ENCODE measurements at places on chromosomes 6 and 20.

DNA sequence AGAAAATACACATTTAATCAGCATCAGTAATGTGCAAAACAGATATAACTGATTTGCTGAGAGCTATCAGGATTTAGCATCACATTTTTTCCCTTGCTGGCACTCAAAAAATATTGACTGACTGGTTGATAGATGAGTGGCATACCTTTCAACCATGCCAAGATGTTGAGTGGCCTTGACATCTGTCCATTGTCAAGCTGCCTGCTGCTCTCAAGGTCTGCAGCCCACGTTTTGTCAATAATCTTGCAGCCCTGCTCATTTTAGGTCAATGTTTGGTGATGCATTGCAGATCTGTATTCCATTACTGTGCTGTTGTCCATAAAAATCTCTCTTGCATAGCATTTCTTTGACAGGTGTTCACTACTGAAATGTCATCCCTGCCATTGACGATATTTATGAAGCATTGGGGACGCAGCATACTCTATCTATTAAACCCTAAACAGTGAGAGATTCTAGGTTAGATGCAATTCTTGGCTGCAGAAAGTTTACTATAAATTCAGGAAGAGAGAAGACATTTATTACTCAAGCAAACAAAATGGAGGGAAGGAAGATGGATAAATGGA, 111.6 kb downstream of the BFSP1 start:
- DNase-seq: no peak

GRCh38 chr6:36063318-36064060, 35.9 kb downstream of the MAPK14 start:
- no peak for DNase-seq

GRCh38 chr20:21234806-21235483, 68.2 kb upstream of the XRN2 start:
- DNase-seq: no peak

- no peak for DNase-seq
Measured at GRCh38 chr6:166950443-166950821, 5.9 kb downstream of the RNASET2 start.

GRCh38 chr6:16498957-16499356, 260.6 kb downstream of the GMPR start:
- DNase-seq: no peak

DNA sequence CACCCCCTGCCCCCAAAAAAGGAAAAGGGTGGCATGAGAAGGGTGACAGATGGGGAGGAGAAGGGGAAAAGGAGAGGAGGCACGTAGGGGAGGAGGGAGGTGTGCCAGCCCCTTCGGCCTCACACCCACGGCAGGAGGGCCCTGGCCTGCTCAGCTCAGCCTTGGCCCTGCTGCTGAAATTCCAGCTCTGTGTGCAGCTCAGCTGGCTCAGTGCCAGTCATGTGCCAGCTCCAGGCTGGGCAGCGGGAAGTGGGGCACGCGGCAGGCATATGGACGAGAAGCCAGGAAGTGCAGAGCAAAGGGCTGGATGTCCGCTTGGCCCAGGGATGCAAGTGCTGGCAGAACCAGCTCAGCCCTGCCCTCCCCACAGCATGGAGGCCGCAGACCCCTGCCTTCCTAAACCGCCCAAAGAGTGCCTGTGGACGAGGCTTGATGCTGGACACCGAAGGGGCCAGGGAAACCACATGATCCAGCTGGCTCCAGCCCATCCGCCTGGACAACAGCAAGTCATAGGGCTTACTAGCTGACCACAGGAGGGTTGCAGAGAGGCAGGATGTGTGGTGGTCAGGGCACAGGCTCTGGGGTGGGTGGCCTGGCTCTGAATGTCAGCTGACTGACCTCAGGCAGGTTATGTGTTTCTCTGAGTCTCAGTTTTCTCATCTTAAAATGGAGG, 60.2 kb downstream of the NOL4L start:
- DNase-seq: no peak

DNA sequence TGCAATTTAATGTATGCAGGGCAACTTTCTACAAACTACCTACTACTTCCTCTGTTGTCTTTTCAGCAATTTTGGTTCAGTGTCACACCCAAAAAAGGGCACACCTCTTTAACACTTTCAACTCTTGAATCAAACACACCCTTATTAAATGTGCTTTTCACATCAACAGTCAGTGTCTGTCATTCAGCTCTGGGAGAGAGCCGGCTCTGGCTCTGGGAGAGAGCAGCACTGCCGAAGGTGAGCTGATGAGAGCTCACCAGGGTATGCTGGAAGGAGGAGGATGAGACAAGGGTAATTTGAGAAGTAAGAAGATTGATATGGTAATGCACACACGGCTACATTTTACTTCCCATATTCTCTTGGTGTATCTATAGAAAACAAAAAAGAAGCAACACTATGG, 134.3 kb downstream of the RTN4IP1 start:
- no peak for DNase-seq

- no peak for DNase-seq
Measured at GRCh38 chr6:98486057-98486456, 348.3 kb upstream of the POU3F2 start.

DNA sequence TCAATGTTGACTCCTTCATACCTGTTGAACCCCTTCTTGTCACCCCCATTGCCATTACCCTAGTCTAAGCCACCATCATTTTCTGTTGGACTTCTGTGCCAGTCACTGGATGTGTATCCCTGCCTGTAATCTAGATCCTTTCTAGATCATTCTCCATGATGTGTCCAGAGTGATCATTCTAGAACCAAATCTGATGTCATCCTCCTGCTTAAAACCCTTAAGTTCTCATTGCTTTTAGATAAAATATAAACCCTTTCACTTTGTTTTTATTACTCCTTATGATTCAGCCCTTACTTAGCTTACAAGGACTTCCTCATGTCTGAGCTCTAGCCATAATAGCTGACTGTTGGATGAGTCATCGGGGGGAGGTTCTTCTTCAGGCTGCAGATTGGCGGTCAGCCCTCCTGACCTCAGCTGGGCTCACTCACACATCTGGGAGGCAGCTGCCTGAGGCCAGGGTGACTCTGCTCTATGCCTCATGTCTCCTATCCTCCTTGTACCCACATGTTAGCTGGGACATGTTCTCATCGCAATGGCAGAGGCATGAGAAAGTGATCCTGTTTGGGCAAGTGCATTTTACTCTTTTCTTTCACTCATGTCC, 287.6 kb downstream of the ESR1 start:
- DNase-seq: peak; percentile 99

DNA sequence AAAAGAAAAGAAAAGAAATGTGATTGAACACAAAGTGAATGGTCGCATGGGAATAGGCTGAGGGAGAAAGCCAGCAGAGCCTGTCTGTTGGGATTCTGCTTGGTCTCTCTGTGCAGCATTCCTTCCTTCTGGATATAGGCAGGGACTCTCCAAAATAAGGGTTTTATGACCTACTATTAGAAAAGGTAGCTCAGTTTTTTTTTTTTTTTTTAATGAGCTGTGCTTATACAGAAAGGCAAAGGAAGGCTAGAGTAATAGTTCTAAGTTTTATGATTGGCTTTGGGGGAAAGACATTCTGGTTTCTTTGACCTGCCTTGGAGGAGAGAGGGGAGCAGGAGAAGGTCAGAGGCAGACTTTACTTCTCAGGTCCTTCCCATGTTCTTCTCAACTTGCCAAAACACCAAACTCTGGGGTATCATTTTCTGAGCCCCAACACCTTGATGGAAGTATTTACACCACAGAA, 18.8 kb upstream of the IER3 start:
- no peak for DNase-seq

DNA sequence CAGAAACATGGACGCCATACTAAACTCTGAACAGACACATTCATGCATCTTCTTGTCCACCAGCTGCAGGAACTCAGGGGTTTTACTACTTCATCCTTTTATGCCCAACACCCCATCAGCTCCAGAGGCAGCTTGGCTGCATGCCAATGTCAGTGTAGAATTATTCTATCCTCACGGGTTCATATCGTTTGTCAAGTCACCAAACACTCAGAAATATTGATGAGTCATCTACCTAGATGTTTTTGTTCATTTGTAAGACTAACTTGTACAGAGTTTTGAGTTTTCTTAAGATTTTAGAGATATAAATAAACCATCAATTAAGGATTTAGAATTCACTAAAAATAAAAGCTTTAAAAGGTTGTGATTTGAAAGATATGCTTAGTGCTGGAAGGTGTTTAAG, 590.7 kb upstream of the FLRT3 start:
- DNase-seq: peak; percentile 30

DNA sequence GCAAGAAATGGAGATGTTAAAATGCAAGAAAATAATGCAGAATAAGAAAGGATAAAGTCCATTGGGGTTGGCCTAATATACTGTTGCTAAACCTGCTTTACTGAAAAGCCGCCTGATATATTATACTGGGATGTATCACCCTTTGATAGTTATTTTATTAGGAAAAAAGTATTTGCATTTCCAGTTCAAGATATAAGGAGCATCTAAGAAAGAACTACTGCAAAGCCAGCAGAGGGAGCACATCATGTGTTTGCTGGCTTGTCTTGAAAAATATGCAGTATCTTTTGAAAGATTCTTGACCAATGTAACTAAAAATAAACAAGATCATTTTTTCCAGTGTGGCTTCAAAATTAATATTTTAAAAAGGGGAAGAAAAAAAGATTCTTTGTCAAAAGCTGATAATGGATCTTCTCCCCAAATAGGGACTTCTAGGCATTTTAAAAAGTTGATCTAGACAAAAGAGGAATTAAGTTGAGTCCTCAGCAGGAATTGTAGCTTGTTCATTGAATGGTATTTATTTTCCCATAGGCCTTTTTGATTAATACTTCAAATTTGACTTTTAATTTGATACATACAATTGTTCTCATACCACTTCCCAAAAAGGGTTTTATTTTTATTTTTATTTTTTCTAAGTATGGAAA, 214.9 kb downstream of the ZFAND3 start:
- peak; percentile 11 for DNase-seq

DNA sequence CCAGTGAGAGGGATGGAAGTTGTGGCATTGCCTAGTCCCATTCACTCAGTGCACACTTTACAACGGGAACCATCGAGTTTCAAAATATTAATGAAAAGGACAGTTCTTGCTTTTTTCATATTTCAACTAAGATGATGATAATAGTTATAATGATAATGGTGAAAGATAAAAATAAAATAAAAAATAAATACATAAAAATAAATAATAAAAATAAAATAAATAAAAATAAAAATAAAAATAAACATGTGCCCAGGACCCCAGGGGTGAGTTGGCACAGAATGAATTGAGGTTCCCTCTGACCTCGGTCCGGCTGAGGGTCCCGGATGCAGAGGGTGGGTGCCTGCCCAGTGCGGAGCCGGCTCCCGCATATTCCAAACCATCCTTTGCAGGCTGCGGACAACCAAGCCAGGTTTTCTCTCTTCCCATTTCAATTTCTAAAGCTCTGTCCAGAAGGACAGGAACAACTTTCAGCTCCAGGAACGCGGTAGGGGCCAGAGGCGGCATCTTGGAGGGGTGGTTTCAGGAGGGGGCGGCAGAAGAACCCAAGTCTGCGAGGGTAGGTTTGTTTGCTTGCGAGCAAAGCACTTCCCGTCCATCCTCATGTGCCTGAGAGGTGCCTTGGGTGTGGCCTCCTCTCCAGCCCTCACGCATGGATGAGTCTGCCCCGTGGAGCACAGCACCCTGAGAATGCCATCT, 236.8 kb downstream of the DLL1 start:
- no peak for DNase-seq

DNA sequence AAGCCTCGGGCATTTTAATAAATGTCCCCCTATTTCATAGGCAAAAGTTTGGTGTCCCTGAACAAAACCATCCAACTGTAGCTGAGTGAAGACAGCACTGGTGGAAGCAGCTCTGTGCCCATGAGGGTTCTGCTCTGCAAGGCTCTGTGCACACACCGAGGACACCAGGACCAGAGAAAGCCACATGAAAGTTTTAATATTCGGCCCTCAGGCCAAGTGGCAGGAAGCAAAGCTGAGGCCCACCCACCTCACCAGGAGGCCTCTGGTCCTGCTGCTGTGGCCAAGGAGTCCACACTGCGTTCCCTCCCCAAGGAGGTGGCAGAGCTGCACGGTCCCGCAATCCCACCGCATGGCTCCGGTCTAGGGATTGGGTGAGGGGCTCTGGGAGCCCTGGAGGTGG, 62.6 kb upstream of the RPS6KA2 start:
- no peak for DNase-seq

- DNase-seq: no peak
Measured at GRCh38 chr20:1283522-1284510, 17.7 kb downstream of the SNPH start.

DNA sequence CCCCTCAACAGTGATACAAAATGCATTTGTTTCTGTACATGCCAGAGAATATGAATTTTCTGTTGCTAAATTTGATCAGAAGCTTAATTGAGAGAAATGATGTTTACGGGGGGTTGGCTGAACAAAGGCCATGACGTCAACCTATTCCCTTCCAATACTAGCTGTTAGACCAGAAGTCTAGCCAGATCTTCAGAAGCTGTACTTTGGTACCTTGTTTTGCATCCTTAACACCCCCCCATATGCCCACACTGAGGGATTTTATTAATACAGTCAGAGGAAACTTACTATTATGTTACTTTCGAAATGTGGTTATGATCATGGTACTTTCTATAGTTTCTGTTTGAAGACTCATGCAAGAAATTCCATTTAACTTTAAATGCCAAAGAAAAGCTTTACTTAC, 3.1 kb downstream of the NCOA7 start:
- DNase-seq: no peak

- no peak for DNase-seq
Measured at GRCh38 chr6:42423244-42423643, 28.5 kb downstream of the TRERF1 start.

- DNase-seq: no peak
Measured at GRCh38 chr20:51386586-51386985, 155.9 kb downstream of the NFATC2 start.

DNA sequence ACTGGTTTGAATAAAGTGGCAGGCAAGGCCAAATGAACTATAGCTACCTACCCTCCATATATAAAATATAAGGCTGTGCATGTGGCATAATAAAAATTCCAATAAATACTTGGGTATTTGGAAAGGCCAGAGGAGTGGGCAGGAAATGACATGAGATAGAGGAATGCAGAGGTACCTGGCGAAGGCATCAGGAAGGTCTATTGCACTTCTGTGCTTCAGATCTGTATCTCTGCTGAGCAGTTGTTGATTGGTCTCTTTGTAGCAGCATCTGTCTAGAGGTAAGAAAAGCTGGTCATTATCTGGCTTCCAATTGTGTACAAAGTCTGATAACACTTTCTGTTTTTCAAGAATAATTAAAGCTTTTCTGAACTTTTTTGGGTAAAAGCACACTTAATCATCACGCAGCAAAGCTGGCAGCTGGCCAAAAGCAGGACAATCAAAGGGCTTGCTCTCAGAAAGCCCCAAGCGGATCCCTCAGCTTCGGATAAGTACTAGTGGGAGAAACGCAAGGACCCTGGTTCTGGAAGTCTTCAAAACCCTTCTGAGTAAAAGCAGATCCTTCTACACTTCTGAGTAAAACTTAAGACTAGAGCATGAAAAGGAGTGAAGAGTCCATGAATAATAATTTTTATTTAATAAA, 120.1 kb upstream of the TCF21 start:
- DNase-seq: no peak

DNA sequence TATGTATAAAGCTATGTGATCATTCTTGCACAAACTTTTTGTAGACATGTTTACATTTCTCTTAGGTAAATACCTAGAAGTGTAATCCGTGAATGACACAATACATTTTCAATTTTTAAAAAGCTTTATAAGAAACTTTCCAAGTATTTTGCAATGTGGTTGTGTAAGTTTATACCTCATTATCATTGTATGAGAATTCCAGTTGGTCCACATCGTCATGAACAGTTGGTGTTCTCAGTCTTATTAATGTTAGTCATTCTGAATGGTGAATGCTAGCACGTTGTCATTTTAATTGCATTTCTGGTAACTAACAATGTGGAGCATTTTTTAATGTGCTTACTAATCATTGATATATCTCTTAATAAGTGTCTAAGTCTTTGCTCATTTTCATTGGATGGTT, 116.5 kb upstream of the F13A1 start:
- DNase-seq: no peak

GRCh38 chr6:31110825-31111582, 1.4 kb downstream of the C6orf15 start:
- no peak for DNase-seq

Measured in keratinocyte (primary cell).